ENCODE measurements at places on chromosomes 7 and 10. TPM values are rescaled to one million over a fixed set of nuclear protein-coding genes. Genes with fewer than 3 reads are reported as not detected.

TUBAL3 gene
- total RNA-seq, result not detected

RAMP3 gene
- 11.1 TPM for total RNA-seq

GALNT11 gene
- total RNA-seq, result 139 TPM

TUBB8 gene
- total RNA-seq, result not detected

ZPBP gene
- not detected for total RNA-seq

PDK4 gene
- 35.2 TPM for total RNA-seq

EPHA1 gene
- total RNA-seq, result 0.89 TPM

TAS2R41 gene
- not detected for total RNA-seq

HSPB1 gene
- total RNA-seq, result 17.4 TPM

HMX2 gene
- not detected for total RNA-seq
